Tibial nerve (tissue), 4 donors: ENCODE measurements at places on chromosomes 12 and 14. TPM values are rescaled to one million over a fixed set of nuclear protein-coding genes. Genes with fewer than 3 reads are reported as not detected.
A peak's percentile ranks its signal among the peaks of the same experiment; 100 is the strongest.

DNA sequence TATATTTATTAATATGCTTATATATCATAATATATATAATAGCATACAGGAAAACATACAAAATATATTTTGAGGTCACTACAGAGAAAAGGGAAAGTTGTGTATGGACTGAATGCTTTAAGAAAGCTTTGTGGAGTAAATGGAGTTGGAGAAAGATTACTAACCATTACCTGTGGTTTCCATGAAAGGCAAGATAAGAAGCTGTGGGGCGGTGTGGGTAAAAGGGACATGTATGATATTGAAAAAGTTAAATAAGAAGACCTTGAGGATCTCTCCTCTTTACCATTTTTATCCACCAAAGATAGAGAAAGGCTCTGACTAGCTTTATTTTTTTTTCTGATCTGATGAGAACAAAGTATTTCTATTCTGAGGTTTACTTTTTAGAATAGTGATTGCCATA, 404.4 kb downstream of the TRHDE start:
- no peaks in the 10 kb centered on the region for H3K36me3 ChIP-seq
- no peaks in the 10 kb centered on the region for H3K27me3 ChIP-seq
- H3K4me3 ChIP-seq: no peak overlapping the region
- no peak overlapping the region for H3K27ac ChIP-seq

DNA sequence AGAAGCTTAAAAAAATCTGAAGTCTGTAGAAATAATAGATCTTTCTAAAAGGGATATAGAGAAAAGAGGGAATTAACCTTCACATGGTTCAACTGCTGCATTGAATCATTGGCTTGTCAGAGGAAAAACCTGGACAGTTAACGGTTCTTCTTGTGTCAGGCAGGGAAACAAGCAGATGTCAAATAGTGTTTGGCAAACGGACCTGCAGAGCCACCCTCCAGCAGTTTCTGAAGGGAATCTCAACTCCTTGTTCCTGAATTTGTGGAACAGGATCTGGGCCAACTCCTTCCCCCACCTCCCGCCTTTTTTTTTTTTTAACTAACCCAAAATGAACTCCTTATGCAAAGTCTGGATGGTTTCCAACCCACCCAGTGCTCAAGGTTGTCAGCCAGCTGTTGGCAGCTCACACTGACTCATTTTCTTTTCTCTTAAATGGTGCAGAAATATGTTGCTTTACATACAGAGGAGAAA, 187.3 kb downstream of the CAND1 start:
- H3K4me3 ChIP-seq: no peak overlapping the region
- DNase-seq: peak; percentile 45
- H3K4me1 ChIP-seq: peaks cover 3% of the 10 kb centered on the region

GRCh38 chr14:104206281-104206904, 68.0 kb downstream of the KIF26A start:
- H3K4me1 ChIP-seq: no peaks in the 10 kb centered on the region
- no peak overlapping the region for H3K4me3 ChIP-seq

DNA sequence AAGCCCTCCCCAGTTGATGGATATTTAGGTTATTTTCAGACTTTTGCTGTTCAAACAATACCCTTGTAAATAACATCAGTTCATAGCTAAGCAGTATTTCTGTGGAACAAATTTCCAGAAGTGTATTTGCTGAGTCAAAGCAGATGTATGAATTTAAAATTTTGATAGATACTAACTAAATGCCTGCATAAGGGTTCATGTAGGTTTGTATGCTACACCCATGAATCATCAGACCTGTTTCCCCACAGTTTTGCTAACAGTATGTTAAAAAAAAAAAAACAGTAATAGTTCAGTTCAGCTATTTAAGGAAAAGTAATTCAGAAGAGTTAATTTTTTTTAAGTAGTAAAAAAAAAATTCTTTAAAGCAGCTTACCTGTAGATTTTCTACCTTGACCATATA, 236.1 kb upstream of the DIO2 start:
- H3K27me3 ChIP-seq: no peaks in the 10 kb centered on the region
- H3K36me3 ChIP-seq: no peaks in the 10 kb centered on the region

DNA sequence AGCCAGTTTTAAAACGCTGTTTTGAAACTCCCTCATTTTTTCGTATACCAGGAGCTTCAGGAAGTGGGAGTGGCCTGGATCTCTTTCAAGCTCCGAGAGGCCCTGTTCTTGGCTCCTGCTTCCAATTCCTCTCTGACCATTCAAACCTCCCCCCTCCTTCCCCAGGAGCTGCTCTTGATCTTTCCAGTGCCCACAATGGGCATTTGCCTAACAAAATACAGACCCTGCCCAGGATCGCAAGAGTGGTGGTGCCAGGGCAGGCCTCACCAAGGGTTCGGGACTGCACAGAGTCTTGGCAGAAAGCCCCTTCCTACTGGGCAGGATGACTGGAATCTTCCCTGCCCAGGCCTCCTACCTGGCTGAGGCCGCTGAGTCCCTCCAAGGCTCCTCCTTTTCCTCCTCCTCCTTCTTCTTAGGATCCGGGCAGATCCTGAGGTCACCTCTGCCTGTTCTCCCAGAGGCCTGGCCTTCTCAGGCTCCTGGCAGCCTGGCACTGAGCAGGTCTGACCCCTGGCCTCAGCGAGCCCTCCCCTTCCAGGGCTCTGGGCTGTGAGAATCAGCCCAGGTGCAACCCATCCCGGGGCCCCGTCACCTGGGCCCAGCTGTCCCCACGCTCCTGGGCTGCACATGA, 46.9 kb upstream of the NOS1 start:
- no peak overlapping the region for H3K4me3 ChIP-seq
- no peaks in the 10 kb centered on the region for H3K4me1 ChIP-seq
- DNase-seq: no peak
- no peak overlapping the region for H3K27ac ChIP-seq

GRCh38 chr14:34198096-34198495, 247.2 kb upstream of the EGLN3 start:
- DNase-seq: no peak
- H3K36me3 ChIP-seq: no peaks in the 10 kb centered on the region
- H3K27me3 ChIP-seq: no peaks in the 10 kb centered on the region
- H3K27ac ChIP-seq: no peak overlapping the region
- H3K4me1 ChIP-seq: peaks cover under 1% of the 10 kb centered on the region

GRCh38 chr12:56334490-56334793, 642 bp upstream of the PAN2 start:
- H3K4me3 ChIP-seq: peak overlapping the region; percentile 51
- H3K4me1 ChIP-seq: no peaks in the 10 kb centered on the region
- no peaks in the 10 kb centered on the region for H3K36me3 ChIP-seq
- H3K27me3 ChIP-seq: no peaks in the 10 kb centered on the region

DNA sequence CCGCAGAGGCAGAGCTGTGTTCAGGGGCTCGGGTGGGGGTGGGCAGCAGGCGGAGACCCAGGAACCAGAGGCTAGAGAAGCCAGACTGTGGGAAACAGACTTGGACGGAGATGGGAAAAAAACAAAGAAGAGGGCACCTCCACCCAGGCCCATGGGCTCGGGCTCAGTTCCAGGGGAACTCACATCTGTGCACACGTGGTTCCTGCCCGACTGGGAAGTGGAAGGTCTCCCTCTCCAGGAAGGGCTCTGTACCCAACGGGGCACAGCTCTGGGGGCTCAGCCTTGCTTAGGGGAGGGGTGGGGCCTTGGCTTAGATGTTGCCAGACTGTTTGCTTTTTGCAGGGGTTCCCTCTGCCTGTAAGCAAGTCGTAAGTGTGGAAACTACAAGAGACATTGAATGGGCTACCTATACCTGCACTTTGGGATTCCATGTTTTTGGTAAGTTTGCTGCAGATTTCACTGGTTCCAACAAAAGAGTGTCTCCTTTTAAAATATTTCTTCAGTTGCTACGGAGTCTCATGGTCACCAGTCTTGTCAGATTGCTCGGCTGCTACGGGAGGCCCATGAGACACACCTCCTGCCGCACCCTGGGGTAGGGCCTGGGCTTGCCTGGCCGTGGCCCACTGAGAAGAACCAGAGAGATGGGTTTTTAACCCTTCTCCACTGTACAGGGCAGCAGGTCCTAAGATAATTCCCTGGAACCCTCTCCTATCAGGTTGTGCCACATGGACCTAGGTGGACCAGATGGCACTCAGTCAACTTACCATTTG, 127.6 kb upstream of the EVL start:
- H3K4me3 ChIP-seq: no peak overlapping the region
- H3K27me3 ChIP-seq: no peaks in the 10 kb centered on the region
- no peak overlapping the region for H3K27ac ChIP-seq

DNA sequence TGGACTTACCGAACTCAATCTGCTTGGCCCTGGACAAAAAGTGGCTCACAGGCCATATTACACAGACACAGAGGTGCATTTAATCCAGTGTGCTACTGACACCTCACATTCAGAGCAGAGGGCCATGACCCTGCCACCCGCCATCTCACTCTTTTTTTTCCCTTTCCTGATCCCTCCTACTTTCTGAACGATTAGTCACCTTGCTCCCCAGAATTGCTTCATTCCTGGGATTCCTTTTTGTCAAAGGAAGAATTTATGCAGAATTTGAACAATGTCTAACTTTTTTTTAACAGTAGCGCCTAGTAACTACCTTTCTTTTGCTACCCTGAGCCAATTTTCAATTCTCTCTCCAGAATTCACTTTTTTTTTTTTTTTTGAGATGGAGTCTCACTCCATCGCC, 4.6 kb downstream of the PKP2 start:
- H3K4me1 ChIP-seq: no peaks in the 10 kb centered on the region
- DNase-seq: no peak
- no peak overlapping the region for H3K27ac ChIP-seq
- H3K27me3 ChIP-seq: no peaks in the 10 kb centered on the region

GRCh38 chr12:54981796-54982195, 2.8 kb downstream of the TESPA1 start:
- no peaks in the 10 kb centered on the region for H3K27me3 ChIP-seq
- no peak overlapping the region for H3K27ac ChIP-seq
- no peaks in the 10 kb centered on the region for H3K4me1 ChIP-seq
- no peaks in the 10 kb centered on the region for H3K36me3 ChIP-seq

DNA sequence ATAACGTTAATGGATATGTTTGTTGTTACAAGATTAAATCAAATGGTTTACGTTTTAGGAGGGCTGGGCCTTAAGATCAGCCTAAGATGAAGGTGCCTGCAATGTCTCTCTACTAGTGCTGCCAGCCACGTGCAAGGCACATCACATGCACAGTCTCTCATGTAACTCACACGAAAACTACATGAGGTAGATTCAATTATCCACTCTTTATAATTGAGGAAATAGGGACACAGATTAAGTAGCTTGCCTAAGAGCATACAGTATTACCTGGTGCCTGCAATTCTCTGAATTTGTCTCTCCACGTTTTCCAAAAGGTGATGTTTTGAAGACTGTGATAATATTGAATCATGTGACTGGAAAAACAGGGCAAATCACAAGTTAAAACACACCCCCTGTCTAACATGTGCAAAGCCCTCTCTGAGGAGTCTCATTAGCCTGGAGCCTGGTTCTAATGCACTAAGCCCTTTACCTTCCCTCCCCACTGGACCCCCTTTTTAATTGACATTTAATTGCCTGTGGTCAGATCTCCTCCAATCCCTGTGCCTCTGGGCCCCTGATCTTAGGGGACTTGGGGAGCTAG, 14.6 kb upstream of the ATP2A2 start:
- peaks cover 19% of the 10 kb centered on the region for H3K4me1 ChIP-seq
- no peaks in the 10 kb centered on the region for H3K36me3 ChIP-seq
- no peak overlapping the region for H3K4me3 ChIP-seq
- H3K27me3 ChIP-seq: no peaks in the 10 kb centered on the region
- DNase-seq: no peak

DNA sequence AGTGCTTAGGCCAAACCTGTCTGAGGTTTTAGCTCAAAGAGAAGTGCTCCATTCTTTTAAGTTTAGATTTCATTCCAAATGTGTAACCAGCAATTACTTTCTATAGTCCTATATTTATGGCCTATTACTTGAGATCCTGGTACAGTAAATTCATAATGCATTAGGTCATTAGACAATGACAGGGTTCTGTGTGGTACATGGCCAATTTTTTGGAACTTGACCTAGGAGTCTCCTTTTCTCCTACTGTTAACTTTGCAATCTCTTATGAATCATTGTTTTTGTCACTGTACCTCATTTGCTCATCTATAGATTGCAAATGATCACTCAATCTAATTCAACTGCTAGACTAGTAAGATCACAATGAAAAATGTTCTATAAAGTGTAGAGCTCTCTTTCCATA, 136.7 kb downstream of the PDE3A start:
- no peak overlapping the region for H3K27ac ChIP-seq
- H3K36me3 ChIP-seq: no peaks in the 10 kb centered on the region
- no peaks in the 10 kb centered on the region for H3K4me1 ChIP-seq
- no peaks in the 10 kb centered on the region for H3K27me3 ChIP-seq
- no peak for DNase-seq

GRCh38 chr12:109999983-110000505, 814 bp downstream of the ANKRD13A start:
- H3K4me1 ChIP-seq: peaks cover 42% of the 10 kb centered on the region
- H3K36me3 ChIP-seq: peaks cover 10% of the 10 kb centered on the region
- H3K4me3 ChIP-seq: peak overlapping the region; percentile 93

DNA sequence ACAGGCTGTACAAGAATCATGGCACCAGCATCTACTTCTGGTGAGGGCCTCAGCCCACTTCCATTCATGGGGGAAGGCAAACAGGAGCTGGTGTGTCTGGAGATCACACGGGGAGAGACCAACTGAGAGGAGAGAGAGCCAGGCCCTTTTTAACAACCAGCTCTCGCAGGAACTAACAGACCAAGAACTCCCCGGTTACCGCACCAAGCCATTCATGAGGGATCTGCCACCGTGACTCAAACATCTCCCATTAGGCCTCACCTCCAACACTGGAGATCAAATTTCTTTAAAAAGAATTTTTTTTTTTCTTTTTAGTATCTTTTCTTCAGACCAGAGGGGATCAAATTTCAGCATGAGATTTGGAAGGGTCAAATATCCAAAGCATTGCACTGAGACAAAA, 16.7 kb upstream of the AQP2 start:
- no peak for DNase-seq
- no peaks in the 10 kb centered on the region for H3K27me3 ChIP-seq
- H3K4me3 ChIP-seq: no peak overlapping the region
- H3K27ac ChIP-seq: no peak overlapping the region
- H3K4me1 ChIP-seq: no peaks in the 10 kb centered on the region
- no peaks in the 10 kb centered on the region for H3K36me3 ChIP-seq

GRCh38 chr12:116483959-116484750, 75.0 kb upstream of the MAP1LC3B2 start:
- H3K27me3 ChIP-seq: no peaks in the 10 kb centered on the region
- H3K36me3 ChIP-seq: no peaks in the 10 kb centered on the region
- no peak for DNase-seq
- no peaks in the 10 kb centered on the region for H3K4me1 ChIP-seq
- no peak overlapping the region for H3K4me3 ChIP-seq
- no peak overlapping the region for H3K27ac ChIP-seq

- no peak overlapping the region for H3K27ac ChIP-seq
- H3K36me3 ChIP-seq: no peaks in the 10 kb centered on the region
- DNase-seq: no peak
- H3K27me3 ChIP-seq: no peaks in the 10 kb centered on the region
- H3K4me3 ChIP-seq: no peak overlapping the region
- no peaks in the 10 kb centered on the region for H3K4me1 ChIP-seq
Observed at GRCh38 chr14:54718046-54718445, 151.1 kb downstream of the SAMD4A start.

GRCh38 chr12:101591781-101592180, 3.0 kb upstream of the MYBPC1 start:
- no peaks in the 10 kb centered on the region for H3K36me3 ChIP-seq
- DNase-seq: no peak
- H3K27me3 ChIP-seq: no peaks in the 10 kb centered on the region
- H3K4me3 ChIP-seq: no peak overlapping the region
- H3K27ac ChIP-seq: no peak overlapping the region
- no peaks in the 10 kb centered on the region for H3K4me1 ChIP-seq

Gene PTHLH
- 6.9 TPM for total RNA-seq

Gene DEGS2
- total RNA-seq: 2.2 TPM

Gene BMAL2
- total RNA-seq: 2.4 TPM

Gene CCND2
- 87.3 TPM for total RNA-seq

Gene C14orf93
- total RNA-seq: 18.6 TPM

Gene SLCO1B1
- total RNA-seq: not detected

Gene MSI1
- total RNA-seq: 0.22 TPM

Gene MYF5
- not detected for total RNA-seq

Gene KLRF1
- not detected for total RNA-seq
